Heart right ventricle (tissue), 16 donors: ENCODE measurements at places on chromosomes 16 and 17. TPM values are rescaled to one million over a fixed set of nuclear protein-coding genes. Genes with fewer than 3 reads are reported as not detected.

- no peaks in the 10 kb centered on the region for H3K36me3 ChIP-seq
- no peak overlapping the region for H3K27ac ChIP-seq
- no peak for DNase-seq
- no peaks in the 10 kb centered on the region for H3K4me1 ChIP-seq
- H3K4me3 ChIP-seq, result no peak overlapping the region
Measured at GRCh38 chr17:21677911-21678310, 14.4 kb upstream of the KCNJ18 start.

GRCh38 chr17:82244413-82245133 lies 15.7 kb downstream of the SLC16A3 start:
- no peaks in the 10 kb centered on the region for H3K27me3 ChIP-seq
- peaks cover 64% of the 10 kb centered on the region for H3K4me1 ChIP-seq
- H3K4me3 ChIP-seq, result no peak overlapping the region
- peaks cover 21% of the 10 kb centered on the region for H3K36me3 ChIP-seq
- no peak overlapping the region for H3K27ac ChIP-seq

DNA sequence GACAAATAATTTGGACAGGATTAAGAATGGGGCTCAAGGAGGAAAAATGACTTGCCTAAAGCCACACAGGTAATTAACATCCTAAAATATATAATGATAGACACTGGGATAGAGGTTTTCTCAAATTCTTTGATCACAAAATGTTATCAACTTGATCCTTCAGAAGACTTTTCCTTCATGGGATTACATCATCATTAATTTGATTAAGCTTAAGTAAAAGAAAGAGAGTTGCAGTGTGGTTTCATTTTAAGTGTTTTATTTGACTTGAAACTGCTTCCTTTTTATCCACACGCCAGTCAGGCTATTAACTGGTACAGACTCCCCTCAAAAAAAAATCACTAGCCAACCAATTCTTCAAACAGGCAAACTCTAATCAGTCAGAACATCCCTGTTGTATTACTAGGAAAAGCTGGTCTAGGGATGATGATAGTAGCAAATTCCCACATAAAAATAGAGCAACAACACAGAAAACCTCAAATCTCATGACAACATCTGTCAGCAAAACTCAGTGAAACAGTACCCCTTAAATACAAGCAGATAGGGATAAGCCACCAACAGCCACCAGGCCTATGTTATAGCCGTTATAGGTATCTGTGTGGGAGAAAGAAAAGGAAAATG lies 32.5 kb downstream of the AKAP10 start:
- no peaks in the 10 kb centered on the region for H3K27me3 ChIP-seq
- no peaks in the 10 kb centered on the region for H3K36me3 ChIP-seq
- H3K4me3 ChIP-seq, result no peak overlapping the region
- peaks cover 43% of the 10 kb centered on the region for H3K4me1 ChIP-seq

CTDNEP1 gene
- 116 TPM for polyA plus RNA-seq

- peak overlapping the region; percentile 69 for H3K4me3 ChIP-seq
- peaks cover 17% of the 10 kb centered on the region for H3K4me1 ChIP-seq
Measured at GRCh38 chr16:58464916-58465731, 34.8 kb upstream of the NDRG4 start.
